ENCODE measurements at places on chromosomes 12 and 14.

DNA sequence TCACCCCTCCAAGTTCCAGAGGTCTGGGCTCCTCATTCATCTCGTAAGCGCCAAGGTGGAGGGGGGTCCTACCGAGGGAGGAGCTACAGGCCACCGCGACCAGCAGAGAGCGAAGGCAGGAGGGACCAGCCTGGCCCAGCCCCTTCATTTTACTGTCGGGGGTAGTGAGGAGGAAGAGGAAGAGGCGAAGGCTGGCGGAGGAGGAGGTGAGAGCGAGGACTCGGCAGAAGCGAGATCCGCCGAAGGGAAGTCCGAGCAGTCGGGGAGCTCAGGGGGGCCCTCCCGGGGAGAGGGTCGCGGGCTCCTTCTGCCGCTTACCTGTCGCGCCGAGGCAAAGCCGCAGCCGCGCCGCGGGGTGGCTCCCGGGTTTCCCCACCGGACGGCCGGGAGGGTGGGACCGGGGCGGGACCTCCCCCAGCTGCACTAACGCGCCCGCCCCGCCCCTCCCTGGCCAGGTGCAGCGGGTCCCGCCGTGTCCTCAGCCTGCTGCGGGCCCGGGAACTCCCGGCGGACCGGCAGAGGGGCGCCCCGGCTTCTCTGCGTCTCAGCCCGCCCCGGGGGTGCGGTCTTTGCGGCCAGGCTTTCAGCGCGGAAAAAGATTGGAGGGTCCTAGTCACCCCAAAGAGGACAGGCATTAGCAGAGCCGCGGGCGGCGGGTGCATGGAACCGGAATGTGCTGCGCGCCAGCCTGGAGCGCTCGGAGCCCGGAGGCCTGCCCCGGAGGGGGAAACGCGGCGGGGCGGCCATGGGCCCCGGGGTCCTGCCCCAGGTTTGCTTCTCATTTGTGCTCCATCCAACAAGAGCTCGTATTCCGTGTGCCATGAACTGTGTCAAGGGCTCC is at the start of gene GALNT6:
TSS of gene GALNT6 (minus strand) at position 124 of the 841 bp plus-strand sequence. CDS start 11,625 bp downstream, outside the sequence.
- peak; percentile 71 for DNase-seq

DNA sequence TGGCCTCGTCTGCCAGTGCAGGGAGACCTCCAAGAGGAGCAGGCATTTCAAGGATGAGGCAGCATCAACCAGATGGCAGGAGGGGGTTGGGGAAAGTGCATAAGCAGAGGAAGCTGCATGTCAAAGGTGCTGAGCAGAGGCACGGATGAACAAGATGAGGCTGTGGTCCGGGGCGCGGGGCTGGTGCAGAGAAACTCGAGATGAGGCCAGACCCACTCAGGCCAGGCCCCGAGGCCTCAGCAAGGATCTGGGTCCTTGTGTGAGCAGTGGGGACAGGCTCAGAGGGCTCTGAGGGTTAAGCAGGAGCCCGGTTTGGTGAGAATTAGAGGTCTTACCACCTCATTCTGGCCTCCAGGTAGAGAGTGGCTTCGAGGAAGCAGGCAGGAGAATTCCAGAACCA is 98.8 kb downstream of the DICER1 start:
- no peak for DNase-seq

GRCh38 chr14:90570461-90570860 is 173.6 kb downstream of the CALM1 start:
- DNase-seq = no peak

DNA sequence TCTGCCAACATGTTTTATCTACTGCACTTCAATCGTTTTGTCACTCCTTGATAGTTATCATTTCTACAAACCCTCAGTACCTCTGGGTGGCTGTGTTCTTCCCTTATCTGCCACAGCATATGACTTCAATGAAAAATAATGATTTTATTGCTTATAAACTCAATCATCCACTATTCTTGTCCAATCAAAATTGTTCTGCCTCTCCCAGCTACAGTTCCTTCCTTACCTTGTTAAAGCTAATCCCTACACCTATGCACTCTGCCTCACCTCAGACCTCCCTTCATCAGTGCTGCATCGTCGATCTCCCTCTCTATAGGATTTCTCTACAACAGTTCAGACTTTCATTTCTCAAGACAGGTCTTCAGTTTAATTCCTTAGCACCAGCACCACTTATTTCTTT is 58.8 kb downstream of the ERGIC2 start:
- DNase-seq = no peak

GRCh38 chr12:80860206-80860605 is 77.5 kb downstream of the LIN7A start:
- DNase-seq = no peak

DNA sequence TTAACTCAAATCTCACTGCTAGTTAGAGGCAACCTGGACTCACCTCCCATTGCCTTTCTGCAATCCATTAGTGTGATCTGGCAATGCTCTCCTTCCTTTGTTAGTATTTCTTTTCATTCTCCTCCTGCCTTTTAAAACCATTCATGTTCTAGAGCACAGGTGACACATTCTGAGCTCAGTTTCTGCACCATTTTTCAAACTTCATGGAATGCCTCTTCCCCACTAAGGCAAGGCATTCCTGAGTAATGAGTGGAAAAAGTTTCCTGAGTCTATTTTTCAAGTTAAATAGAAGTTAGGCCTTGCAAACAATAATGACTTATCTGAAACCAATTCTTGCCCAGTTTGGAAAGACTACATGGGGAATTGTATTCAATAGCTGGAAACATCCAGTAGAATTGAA is 1001.8 kb downstream of the BCL11B start:
- no peak for DNase-seq

GRCh38 chr12:127301876-127302275 is 965.1 kb upstream of the TMEM132C start:
- DNase-seq = no peak

DNA sequence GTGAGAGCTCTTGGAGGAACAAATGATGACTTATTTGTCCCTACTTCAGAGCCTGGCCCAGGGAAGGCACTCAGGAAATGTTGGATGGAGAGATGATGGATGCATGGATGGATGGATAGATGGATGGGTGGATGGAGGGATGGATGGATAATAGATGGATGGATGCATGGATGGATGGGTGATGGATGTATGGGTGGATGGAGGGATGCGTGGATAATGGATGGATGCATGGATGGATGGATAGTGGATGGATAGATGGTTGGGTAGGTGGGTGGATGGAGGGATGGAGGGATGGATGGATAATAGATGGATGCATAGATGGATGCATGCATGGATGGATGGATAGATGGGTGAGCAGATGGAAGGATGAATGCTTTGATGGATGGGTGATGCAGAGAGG is 23.2 kb downstream of the GPR68 start:
- DNase-seq = no peak

DNA sequence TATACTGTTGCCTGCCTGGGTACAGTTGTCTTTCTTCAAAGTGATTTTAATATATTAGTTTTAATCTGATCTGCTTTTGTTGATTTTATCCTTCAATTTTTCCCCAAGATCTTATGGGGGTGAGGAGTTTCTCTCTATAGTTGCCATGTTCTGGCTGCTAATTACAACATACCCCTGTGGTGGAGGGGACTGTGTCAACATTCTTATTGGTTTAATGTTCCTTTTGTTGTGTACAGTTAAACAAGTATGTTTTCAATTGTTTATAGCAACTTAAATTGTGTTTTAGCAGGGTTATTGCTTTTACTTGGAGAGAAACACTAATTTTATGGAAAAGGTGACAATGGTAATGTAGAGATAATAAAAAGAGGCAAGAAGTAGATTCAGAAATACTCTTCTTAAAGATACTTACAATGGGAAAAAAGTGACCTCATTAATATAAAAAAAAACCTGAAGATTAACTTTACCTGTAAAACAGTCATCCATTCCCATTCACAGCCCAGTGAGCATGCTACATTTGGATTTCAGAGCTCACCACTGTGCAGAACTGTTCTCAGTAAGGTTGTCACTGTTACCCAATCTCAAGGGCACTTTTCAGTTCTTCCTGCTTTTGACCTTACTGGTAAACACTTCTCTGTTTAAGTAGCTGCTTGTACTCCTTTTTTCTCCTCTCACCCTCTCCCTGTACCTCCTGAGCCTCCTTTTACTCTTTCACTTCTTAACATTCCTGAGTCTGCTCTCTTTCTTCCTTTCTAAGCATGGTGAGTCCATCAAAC is 8.1 kb upstream of the LRRK2 start:
- no peak for DNase-seq

DNA sequence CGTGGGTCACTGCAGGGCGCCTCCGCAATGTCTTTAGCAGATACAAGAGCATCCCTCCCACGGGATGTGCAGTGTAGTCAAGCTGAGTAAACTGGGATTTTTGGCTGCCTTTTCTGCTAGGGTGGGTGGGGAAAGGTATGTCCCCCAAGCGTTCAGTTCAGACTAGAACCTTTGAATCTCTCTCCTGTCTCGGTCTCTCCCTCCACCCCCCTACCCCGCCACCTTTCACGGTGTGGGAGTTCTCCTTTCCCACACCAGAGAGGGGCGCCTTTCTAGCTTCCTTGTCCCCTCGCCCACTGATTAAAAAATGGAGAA is 525 bp upstream of the FAR2 start:
- DNase-seq = no peak

- DNase-seq = no peak
Measured at GRCh38 chr14:20801726-20802125, 918 bp downstream of the RNASE1 start.

DNA sequence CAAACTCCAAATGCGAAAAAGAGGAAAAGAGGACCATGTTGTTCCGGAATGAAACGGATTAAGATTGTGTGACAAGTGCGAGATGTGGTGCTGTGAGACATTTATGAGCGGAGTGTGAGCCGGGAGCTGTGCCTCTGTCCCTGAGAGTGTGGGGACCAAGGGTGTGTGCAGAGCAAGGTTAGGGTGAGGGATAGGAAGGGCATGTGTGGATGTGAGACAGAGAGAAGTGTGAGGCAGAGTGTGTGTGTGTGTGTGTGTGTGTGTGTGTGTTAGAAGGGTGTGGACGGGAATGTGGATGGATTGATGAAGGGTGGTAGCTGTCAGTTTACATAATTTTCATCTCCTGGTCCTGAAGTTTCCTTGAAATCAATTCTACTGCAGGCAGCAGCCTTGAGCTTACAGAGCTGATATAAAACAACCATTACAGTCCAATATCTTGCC is 4.3 kb upstream of the OTX2 start:
- no peak for DNase-seq

GRCh38 chr12:47947341-47947740 is 16.1 kb upstream of the TMEM106C start:
- no peak for DNase-seq

DNA sequence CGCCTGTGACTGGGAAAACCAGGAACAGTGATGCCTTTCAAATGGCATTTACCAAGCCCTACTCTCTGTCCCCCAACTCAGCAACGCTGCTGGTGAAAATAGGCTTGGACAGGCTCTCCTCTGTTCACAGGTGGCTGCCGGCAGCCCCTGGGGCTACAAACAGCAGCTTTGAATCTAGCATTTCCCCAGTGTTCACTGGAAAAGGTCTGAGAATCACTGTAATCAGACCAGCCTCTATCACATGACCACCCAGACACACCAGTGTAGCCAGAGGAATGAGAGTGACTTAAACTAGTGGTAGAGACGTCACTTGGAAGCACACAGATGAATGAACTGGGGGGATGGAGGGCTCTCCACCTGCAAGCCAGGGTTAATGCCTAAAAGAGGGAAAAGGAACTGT is 151.8 kb downstream of the FOXN3 start:
- no peak for DNase-seq

DNA sequence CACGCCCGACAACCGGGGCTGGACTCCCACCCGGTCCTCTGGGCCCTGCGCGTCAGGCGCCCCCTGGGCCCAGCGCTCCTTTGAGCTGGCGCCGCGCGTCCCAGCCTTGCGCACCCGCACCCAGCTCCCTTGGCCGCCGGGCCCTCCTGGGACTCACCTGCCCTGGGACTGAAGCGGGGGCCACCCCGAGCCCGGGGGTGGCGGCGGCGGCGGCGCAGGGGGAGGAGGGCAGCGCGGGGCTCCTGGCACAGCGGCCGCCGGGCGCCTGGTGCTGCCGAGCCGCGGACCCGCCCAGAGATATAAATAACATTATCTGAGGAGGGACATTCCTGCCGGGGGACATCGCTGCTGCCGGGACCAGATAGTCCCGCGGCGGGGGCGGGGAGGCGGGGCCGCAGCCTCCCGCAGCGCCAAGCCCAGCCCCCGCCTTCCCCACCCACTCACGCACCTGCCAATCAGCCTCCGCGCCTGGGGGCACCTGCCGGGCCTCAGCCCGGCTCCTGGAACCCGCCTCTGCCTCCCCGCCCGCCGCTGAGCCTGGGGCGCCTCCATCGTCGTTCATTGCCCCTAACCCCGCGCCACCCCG is at the start of gene SPTB:
TSS of gene SPTB (minus strand) at position 273 of the 586 bp plus-strand sequence. CDS start 56,813 bp downstream, outside the sequence.
- DNase-seq = peak; percentile 23

DNA sequence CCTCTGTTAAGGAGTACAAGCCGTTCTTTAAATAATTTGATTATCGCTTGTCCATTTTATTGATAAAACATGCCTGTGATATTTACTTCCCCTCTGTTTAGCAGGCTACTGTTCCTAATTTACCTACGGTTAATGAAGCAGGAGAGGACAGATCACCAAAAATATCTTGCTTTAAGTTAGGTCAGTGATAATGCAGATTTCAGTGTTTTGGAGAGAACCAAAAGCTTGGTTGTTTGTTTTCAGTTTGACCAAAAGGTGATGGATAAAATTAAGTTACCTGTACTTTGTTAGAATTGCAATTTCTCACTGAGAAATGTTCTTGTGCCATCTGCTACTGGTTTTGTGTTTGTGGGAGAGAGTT is 958 bp downstream of the SPATS2 start:
- no peak for DNase-seq

DNA sequence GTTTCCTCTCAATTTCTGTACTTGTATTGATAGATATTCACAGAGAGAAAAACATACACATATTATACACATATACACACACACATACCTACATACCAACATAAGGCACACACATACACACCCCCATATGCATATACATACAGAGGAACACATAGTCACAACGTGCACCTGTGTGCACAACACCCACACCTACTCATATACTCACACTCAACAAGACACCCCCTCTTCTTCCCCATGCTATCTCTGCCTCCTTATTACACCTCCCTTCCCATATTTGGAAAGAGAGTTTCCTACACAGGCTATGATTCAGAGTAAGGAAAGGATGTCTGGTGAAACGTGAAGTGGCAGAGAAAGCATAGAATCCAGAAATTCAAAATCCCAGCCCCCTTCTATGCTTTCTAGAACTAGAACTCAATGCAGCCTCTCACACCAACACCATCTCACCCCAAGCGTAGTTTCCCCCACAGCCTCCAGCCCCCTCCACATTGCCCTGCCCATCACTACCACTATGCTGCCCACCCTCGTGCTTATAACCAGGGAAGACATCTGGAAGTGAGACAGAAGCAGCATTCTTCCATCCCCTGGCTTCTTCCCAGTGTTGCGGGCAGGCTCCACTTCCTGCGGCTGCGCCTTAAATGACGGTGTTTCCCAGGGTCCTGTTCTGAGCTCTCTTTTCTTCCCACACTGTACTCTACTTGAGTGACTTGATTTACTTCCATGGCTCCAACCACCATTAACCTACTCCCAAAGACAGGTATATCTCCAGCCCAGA is 2.4 kb downstream of the RNASE8 start:
- DNase-seq = no peak

All from HuH-7.5 (cell line).